Activated naive CD8-positive, alpha-beta T cell treated with anti-CD3 and anti-CD28 coated beads for 36 hours (primary cell): ENCODE measurements at places on chromosomes 3 and 15.

DNA sequence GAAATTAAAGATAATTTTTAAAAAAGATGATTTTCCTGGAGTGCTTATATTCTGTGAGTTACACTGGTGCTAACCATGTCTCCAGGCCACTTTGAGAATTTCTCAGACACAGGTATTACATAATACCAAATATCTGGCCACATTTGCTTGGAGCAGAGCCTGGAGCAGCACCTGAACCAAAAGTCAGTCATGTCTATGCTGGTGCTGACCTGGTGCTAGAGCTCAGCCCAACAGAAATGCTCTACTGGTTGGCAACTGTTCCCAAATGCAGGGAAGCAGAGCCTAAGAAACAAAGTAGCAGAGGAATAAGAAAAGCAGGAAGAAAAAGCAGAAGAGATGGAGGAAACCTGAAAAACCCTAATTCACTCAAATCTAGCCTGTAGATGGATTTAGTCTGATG, 135.7 kb upstream of the SLC7A14 start:
- no peak overlapping the region for H3K4me3 ChIP-seq
- DNase-seq: no peak
- no peaks in the 10 kb centered on the region for H3K4me1 ChIP-seq

GRCh38 chr15:55279100-55279745, 10.4 kb downstream of the RAB27A start:
- peaks cover 51% of the 10 kb centered on the region for H3K36me3 ChIP-seq
- DNase-seq: no peak
- peak overlapping the region; percentile 97 for H3K27ac ChIP-seq
- H3K27me3 ChIP-seq: no peaks in the 10 kb centered on the region
- peak overlapping the region; percentile 36 for H3K4me3 ChIP-seq
- H3K4me1 ChIP-seq: peaks cover 85% of the 10 kb centered on the region

DNA sequence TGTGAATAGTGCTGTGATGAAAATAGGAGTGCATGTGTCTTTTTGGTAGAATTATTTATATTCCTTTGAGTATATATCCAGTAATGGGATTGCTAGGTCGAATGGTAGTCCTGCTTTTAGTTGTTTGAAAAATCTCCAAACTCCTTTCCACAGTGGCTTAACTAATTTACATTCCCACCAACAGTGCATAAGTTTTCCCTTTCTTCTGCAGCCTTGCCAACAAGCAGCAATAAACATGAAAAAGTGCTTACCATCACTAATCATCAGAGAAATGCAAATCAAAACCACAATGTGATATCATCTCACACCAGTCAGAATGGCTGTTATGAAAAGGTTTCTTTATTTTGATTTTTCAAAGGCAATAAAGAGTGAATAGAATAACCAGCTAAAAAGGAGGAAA, 1105.9 kb downstream of the NAALADL2 start:
- no peaks in the 10 kb centered on the region for H3K4me1 ChIP-seq
- H3K27ac ChIP-seq: no peak overlapping the region
- no peak overlapping the region for H3K4me3 ChIP-seq
- no peak for DNase-seq
- H3K36me3 ChIP-seq: no peaks in the 10 kb centered on the region

DNA sequence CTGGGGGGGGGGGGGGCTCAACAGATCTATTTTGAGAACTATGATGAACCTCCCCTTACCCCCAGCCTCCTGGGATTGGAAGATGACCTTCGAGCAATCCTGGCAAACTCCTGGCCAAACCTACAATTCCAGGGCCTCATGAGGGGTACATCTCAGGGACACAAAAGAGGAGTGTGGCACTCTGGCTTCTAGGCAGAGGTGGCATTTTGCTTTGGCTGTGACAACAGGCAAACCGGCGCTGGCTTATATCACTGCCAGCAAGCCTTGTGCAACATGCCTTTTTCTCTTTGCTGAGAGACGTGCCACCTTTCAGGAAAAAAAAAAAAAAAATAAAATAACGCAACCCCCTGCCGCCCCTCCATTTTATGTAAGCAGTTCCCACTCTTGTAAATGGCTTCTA, 31.8 kb upstream of the FEZF2 start:
- H3K27me3 ChIP-seq: peaks cover 6% of the 10 kb centered on the region
- H3K36me3 ChIP-seq: no peaks in the 10 kb centered on the region
- DNase-seq: no peak

DNA sequence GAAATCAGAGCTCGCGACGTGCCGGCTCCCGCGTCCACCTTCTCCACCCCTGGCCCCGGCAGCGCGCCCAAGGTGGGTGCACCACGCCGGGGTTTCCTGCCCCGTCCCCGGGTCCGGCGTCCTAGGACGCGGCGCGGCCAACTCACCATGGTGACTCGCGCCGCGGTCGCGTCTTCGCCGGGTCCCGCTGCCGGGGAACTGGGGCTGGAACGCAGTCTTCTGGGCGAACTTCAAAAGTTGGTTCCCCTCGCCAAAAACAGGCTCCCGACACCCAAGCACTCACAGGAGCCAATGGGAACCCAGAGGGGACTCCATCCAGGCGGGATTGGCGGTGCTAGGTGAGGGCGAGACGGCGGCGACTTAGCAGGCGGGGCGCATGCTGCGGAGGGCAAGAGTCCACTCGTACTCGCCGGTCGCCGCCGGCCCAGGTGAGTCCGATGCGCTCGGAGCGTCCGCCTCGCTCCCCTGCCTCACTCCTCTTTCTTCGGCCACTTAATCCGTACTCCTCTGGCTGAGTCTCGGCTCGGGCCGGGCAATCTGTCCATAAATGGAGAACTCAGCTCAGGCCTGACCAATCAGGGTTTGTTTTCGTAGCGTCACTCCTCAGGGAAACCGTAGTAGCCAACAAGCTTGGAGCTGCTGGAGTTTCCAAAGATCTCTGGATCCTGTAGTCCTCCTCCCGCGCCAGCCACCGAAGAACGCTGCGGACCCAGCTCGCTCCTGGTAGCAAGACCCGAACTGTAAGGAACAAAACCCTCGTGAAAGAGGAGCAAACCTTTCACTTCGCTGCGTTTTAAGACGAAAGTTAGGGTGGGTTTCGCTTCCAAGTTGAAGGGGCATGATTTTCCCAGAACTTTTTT, at the start of gene MYO1E:
MYO1E (minus strand) TSS at position 520 of the 860 bp plus-strand sequence; CDS start at position 149, 371 bp downstream.
- H3K36me3 ChIP-seq: peaks cover 3% of the 10 kb centered on the region
- H3K4me1 ChIP-seq: peaks cover 27% of the 10 kb centered on the region
- H3K27ac ChIP-seq: peak within 1 kb of the TSS; percentile 34
- DNase-seq: peak; percentile 40
- H3K27me3 ChIP-seq: peaks cover 58% of the 10 kb centered on the region

GRCh38 chr15:92904722-92905571, 4.8 kb downstream of the CHD2 start:
- peaks cover 7% of the 10 kb centered on the region for H3K27me3 ChIP-seq
- peaks cover 64% of the 10 kb centered on the region for H3K4me1 ChIP-seq
- peak overlapping the region; percentile 100 for H3K27ac ChIP-seq
- peak overlapping the region; percentile 96 for H3K4me3 ChIP-seq
- peaks cover 64% of the 10 kb centered on the region for H3K36me3 ChIP-seq
- DNase-seq: no peak

DNA sequence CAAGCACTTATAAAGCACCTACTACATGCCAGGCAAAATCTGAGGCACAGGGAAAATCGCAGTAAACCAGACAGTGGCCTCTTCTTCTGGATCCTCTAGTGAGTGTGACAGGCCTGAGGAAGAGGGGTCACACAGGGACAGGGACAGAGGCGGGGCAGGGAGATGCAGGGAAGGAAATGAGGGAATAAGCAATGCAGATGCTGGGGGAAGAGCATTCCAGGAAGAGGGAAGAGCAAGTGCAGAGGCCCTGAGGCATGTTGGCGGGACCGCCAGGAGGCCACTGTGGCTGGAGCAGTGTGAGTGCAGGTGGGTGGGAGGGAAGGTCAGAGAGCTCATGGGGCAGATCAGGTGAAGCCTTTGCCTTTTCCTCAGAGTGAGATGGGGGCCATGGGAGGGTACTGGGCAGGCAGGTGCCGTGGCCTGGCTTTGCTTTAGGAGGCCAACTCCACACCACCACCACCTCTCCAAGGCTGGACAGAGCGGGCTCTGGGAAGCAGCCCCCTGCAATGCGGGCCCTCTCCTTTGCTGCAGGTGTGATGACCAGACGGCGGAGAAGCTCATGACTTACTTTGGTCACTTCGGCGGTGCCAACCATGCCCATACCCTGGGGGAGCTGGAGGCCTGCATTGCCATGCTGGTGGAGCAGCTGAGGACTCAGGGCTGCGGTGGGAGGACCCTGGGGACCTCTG, 26.8 kb upstream of the GP9 start:
- H3K4me1 ChIP-seq: peaks cover 12% of the 10 kb centered on the region
- no peaks in the 10 kb centered on the region for H3K27me3 ChIP-seq
- no peak overlapping the region for H3K27ac ChIP-seq
- no peaks in the 10 kb centered on the region for H3K36me3 ChIP-seq
- no peak overlapping the region for H3K4me3 ChIP-seq

GRCh38 chr15:92586383-92586942, 69.1 kb downstream of the FAM174B start:
- H3K27ac ChIP-seq: no peak overlapping the region
- H3K4me3 ChIP-seq: no peak overlapping the region
- no peaks in the 10 kb centered on the region for H3K36me3 ChIP-seq
- no peaks in the 10 kb centered on the region for H3K4me1 ChIP-seq
- H3K27me3 ChIP-seq: no peaks in the 10 kb centered on the region
- no peak for DNase-seq

GRCh38 chr15:64430000-64430735, 30.2 kb upstream of the ZNF609 start:
- H3K27me3 ChIP-seq: no peaks in the 10 kb centered on the region
- peak; percentile 11 for DNase-seq
- H3K36me3 ChIP-seq: peaks cover 16% of the 10 kb centered on the region

DNA sequence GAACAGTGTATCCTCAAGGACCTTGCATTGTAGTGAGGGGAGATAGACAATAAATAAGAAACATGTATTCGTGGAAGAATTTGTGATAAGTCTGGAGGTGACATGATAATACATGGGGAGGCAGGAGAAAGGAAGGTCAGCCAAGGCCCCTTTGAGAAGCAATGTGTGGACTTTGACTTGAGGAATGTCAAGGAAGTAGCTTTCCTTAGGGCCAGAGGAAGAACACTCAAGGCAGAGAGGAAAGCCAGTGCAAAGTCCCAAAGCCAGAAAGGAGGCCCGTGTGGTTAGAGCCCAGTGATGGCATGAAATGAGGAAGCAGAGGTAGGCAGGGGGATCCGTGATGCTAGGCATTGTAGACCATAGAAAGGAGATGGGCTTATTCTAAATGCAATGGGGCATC, 192.2 kb downstream of the NR1D2 start:
- peaks cover 3% of the 10 kb centered on the region for H3K4me1 ChIP-seq
- no peak for DNase-seq
- H3K36me3 ChIP-seq: no peaks in the 10 kb centered on the region
- no peak overlapping the region for H3K4me3 ChIP-seq
- no peaks in the 10 kb centered on the region for H3K27me3 ChIP-seq

- H3K36me3 ChIP-seq: peaks cover 22% of the 10 kb centered on the region
- no peaks in the 10 kb centered on the region for H3K27me3 ChIP-seq
- H3K27ac ChIP-seq: no peak overlapping the region
- no peak for DNase-seq
Measured at GRCh38 chr3:195066441-195066841, 204.5 kb downstream of the XXYLT1 start.

DNA sequence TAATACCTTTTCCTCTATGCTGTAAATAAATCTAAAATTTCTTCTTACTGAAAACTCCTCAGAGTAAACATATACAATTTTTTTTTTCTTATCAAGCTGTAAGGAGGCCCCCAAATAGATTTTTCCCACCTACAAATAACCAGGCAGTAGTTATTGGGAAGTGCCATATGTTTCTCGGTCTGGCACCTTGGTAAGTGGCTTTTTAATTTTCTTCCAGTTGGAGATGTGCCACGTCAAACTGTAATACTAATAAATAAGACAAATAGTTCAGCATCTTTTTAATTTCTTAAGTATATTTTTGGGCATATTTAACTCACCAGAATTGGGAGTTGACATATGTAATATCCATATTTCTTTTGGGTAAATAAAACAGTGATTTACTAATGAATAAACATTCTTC, 346.3 kb downstream of the DIPK2A start:
- H3K27me3 ChIP-seq: peaks cover 3% of the 10 kb centered on the region
- no peak for DNase-seq
- no peak overlapping the region for H3K27ac ChIP-seq
- no peak overlapping the region for H3K4me3 ChIP-seq

GRCh38 chr3:50212502-50212901, 7.4 kb downstream of the SLC38A3 start:
- H3K4me1 ChIP-seq: no peaks in the 10 kb centered on the region
- no peak overlapping the region for H3K4me3 ChIP-seq
- no peaks in the 10 kb centered on the region for H3K36me3 ChIP-seq
- no peaks in the 10 kb centered on the region for H3K27me3 ChIP-seq
- no peak for DNase-seq

- H3K36me3 ChIP-seq: no peaks in the 10 kb centered on the region
- no peak overlapping the region for H3K27ac ChIP-seq
- H3K27me3 ChIP-seq: peaks cover 27% of the 10 kb centered on the region
Measured at GRCh38 chr15:62357431-62357830, 192.3 kb upstream of the C2CD4B start.

GRCh38 chr3:12143949-12144504, 14.7 kb downstream of the TIMP4 start:
- H3K4me3 ChIP-seq: no peak overlapping the region
- no peaks in the 10 kb centered on the region for H3K36me3 ChIP-seq
- no peaks in the 10 kb centered on the region for H3K4me1 ChIP-seq
- no peak overlapping the region for H3K27ac ChIP-seq
- no peaks in the 10 kb centered on the region for H3K27me3 ChIP-seq

GRCh38 chr3:128411574-128412064, 55.1 kb downstream of the DNAJB8 start:
- no peaks in the 10 kb centered on the region for H3K27me3 ChIP-seq
- H3K36me3 ChIP-seq: no peaks in the 10 kb centered on the region
- DNase-seq: no peak
- no peak overlapping the region for H3K27ac ChIP-seq
